ENCODE measurements at places on chromosomes 4 and X.
A peak's percentile ranks its signal among the peaks of the same experiment; 100 is the strongest.

DNA sequence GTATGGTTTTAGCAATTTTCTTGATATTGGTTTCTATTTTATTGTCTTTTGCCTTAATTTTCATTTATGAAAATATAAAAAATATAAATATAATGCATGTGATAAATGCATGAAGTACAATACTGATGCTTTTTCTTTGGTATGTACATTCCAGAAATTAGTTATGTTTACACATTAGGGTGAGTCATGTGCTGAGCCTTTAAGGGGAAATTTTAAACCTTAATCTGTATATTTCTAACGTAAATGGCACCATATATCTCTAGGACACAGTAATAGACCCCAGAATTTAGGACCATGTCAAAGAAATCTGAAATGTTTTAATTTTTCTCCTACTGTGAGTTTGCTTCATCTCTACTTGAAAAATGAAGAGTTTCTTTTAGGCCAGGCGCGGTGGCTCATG is 117.8 kb upstream of the SPRY1 start:
- no peak for DNase-seq

DNA sequence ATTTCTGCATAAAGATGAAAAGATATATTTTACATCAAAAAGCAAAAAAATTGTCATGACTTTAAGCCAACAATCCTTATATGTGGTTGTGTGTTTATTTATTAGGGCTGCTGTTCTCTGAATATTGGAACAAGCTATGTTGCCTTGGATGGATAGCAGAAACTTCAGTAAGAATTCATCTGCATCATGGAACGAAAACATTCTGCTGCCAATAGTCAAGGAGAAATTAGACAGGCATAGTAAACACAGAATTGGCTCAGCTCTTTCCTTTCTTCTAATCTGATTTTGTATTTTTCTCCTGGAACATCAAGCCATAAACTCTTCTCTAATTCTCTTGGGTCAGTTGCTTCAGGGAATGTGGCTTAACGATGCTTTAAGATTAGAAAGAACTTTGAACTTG is 1257.0 kb downstream of the NLGN4X start:
- DNase-seq, result no peak

DNA sequence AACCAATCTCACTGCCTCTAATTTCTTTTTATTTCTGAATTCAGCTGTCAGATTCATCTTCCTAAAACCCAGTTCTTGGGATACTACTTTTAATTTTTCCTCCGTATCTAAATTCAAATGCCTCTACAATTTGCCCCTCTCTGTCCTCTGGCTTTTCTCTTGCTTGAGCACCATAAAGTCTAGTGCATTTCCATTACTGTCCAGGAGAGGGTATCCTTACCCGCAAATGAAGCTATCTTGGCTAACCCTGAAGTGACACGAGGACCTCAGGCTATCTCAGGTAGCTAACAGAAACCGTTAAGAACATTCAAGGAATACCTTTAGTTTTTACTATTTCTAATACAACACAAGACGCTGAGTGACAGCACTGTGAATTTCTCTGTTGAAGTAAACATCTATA is 49.4 kb upstream of the PRR32 start:
- no peak for DNase-seq

DNA sequence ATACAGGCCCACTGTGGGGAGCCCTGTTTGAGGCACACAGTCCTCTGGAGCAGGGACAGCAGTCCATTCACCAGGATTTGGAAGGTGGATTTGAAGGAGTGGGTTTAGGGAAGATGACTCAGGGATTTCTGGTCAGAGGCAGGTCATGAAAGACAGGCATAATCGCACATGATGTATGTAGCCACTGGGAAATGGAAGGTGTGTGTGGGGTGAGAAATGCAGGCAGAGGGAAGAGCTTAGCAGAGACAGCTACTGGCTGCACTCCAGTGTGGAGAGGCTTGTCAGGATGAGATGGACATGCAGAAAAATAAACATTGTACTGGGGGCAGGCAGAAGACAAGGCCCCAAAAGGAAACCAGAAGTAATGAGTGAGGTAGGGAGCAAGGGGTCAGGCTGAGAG is 85.2 kb upstream of the STS start:
- DNase-seq, result no peak

GRCh38 chrX:45198301-45198700 is 2.4 kb downstream of the DIPK2B start:
- DNase-seq, result no peak

- no peak for DNase-seq
Measured at GRCh38 chrX:74383611-74384010, 37.7 kb upstream of the SLC16A2 start.

GRCh38 chrX:18793601-18794089 is 86.2 kb downstream of the PPEF1 start:
- no peak for DNase-seq

GRCh38 chrX:1468250-1468772 is 15.6 kb upstream of the ASMTL start:
- peak; percentile 62 for DNase-seq

DNA sequence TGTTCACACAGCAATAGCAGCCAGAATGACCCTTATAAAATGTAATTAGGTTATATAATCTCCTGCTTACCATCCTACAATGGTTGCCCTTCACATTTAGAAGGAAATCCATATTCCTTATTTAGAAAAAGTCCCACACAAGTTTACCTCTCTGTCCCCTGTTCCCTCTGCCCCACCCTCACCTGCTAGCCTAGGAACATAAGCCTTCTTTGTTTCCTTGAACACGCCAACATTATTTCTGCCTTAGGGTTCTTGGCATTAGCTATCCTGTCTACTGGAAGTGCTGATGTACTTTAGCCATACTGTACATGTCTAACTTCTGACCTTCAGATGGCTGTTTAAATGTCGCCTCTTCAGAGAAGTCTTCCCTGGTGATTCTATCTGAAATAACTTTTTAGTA is 28.4 kb upstream of the USP53 start:
- DNase-seq, result no peak

DNA sequence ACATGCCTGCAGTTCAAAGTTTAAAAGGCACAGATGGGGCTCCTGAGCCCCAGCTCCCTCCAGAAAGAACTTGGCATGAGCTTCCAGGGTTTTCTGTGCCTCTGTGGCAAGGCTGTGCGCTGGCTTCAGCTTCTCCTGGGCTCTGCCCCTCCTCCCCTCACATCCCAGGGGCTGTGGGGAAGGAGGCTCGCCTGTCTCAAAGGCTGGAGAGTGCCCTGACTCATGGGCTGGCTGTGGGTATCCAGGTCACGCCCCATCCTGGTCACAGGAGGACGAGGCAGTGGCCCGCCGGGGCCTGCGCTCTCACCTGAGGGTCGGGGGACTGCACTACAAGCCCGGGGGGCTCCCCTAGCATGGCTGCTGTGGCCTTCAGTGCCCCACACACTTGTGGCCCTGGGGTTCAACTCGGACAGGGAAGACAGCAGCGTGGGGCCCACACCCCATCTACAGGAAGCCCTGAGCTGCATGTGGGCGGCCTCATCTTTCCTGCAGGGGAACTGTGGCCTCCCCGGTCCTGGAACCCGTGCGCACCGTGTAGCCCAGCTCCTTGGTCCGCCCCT is 17.9 kb downstream of the LRPAP1 start:
- no peak for DNase-seq

GRCh38 chr4:128471576-128471975 is 184.0 kb upstream of the PGRMC2 start:
- DNase-seq, result no peak

DNA sequence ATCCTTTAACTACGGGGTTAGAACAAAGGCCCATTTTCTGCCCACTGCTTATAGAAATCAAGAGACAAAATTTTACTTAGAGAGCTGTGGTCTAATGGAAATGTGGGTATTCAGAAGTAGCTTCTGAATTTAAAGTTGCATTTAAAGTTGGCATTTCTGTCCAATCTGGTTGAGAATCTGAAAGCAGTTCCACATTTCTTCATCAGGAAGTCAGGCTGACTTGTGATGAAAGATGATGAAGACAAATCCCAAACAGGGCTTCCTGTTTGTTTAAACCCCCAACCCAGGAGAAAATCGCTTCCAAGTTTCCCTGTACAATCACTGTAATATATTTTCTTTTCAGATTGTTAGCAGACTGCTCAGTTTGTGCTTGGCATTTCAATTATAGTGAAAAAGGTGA is 345.3 kb downstream of the SPRY1 start:
- DNase-seq, result no peak

- no peak for DNase-seq
Measured at GRCh38 chr4:8656185-8656517, 63.6 kb downstream of the CPZ start.

DNA sequence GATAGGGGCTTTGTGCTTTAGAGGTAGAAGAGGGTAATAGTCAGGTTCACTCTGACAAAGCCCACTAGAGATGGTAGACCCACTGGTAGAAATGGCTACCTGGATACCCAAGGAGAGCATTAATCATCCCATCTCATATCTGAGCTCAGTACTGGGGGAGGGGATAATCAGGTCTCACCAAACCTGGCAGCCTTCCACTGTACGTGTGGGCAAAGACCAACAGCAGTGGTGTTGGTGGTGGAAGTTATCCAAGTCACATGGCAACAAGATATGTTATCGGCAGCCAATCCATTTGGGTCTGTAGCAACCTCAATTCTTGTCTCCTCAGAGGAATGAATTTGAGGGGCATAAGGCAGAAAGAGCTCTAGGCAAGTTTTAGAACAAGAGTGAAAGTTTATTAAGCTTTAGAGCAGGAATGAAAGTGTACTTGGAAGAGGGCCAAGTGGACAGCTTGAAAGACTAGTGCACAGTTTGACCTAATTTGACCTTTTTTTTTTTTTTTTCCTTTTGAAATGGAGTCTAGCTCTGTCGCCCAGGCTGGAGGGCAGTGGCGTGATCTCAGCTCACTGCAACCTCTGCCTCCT is 67.0 kb upstream of the CXCL13 start:
- DNase-seq, result no peak

DNA sequence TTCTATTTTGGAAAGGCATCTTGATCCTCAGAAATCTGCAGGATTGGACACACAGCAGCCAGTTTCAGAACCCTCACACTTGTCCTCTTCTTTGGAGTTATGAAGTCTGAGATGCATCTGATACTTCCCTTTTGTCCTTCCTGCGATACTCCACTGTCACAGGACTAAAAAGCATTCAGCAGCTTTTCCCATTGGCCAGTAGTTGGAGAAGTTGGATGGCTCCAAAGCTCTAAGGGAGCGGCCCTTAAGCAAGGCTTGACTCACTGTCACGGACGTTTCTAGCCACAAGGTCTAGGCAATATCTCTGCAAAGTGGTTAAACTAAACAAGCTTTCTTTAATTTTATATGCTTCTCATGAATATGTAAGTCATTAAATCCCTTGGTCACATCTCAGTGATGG is 417.0 kb downstream of the AFF2 start:
- no peak for DNase-seq

DNA sequence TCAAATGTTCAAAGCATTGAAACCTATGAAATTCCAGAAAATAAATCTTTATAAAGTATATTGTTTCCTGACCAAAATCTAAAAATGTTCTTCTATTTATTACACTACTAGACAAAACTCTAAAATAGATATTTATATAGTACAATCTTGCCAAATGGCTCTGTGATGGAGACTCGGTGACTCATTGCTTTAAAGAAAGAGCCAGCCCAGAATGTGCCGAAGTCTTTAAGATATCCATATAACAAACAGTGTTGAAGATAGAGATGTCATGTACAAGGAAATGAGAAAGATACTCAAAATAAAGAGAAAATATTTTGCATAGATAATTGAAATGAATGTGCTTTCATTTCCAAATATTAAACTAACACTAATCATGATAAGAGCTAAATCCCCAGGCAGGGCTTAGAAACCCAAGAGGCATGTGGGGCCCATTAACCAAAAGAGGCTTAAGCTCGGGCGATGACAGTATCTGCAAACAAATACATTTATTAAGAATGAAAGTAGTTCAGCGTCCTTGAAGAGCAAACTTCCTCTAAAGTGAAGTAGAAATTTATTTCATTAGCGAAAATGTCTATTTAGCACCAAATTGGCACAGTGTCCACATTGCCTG is 102.1 kb upstream of the FAM9B start:
- no peak for DNase-seq

DNA sequence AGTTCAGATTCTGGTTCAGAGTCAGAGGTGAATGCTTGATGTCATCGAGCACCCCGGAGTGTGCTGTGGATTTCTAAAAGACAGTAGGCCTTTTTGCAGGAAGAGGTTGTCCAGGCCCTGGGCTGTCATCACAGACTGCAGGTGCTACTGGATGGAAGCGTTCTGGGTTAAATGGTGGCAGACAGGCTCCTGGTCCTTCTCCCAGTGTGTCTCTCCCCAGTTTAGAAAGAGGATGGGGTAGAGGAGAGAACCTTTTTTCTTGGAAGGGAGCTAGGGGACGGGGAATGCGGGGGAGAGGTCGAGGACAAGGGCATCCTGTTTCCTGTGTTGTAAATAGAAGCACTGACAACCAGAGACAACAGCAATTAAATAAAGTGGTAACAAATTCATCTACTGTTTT is 102.3 kb upstream of the NUDT6 start:
- no peak for DNase-seq

DNA sequence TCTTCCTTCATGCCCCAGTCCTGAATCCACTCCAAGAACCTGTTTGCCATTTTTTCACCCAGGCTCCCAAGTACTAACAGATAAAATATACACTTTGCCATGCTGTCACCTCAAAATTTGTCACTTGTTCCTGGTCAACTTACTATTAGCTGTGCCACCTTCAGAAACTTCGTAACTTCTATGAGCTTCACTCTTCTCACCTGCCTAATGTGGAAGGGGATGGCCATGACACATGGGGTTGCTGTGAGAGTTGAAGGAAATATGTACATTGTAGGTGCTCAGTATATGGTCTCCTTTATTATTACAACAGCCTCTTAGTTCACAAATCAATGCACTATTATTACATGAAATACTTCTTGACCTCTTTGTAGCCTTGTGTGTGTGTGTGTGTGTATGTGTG is 10.4 kb downstream of the TMSB4X start:
- no peak for DNase-seq

DNA sequence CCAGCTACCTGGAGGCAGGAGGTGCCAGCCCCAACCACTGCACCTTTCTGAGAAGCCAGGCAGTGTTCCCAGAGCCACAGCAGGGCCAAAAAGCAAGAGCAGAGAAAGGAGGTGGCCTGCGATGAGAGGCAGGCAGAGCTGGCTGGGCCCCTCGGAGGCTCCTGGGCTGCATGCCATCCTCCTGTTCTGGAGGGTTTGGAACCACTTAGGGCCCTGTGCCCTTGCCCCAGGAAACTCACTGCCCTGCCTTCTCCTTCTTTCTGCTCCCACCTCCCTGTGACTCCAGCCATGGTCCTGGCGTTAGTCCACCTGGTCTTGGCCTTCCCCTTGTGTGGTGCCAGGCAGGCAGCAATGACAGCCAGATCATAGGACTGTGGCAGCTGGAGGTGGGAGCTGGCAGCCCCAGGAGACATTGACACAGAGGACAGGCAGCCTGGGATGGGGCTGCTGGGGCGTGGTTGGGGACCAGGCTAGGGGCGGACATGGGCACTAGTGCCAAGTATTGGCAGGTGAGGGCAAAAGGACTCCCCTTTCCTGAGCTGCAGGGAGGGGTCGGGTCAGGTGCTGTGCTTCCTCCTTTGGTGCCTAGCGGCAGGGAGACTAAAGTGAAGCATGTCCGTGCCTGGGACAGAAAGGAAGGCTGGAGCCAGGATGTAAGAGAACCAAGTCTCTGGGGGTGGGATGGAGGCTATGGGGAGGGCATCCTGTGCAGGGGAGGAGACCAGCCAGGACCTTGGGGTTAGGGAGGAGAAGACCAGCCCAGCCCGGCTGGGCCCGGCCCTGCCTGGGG is 1.4 kb downstream of the APLN start:
- no peak for DNase-seq

GRCh38 chr4:154622598-154622997 is 10.1 kb upstream of the FGG start:
- DNase-seq, result no peak
